ENCODE measurements at places on chromosomes 12 and 14.
A peak's percentile ranks its signal among the peaks of the same experiment; 100 is the strongest.

- DNase-seq: no peak
Measured at GRCh38 chr14:64213086-64213485, 81.1 kb downstream of the ESR2 start.

- DNase-seq: no peak
Measured at GRCh38 chr12:57899010-57899662, 42.2 kb upstream of the ATP23 start.

- DNase-seq: no peak
Measured at GRCh38 chr12:107522692-107523477, 162.7 kb upstream of the PWP1 start.

GRCh38 chr14:77236814-77237213 lies 34.2 kb downstream of the NGB start:
- DNase-seq: no peak

- DNase-seq: peak; percentile 32
Measured at GRCh38 chr12:121128908-121129810, 3.5 kb upstream of the P2RX7 start.

- DNase-seq: no peak
Measured at GRCh38 chr12:501722-502447, 42.1 kb downstream of the B4GALNT3 start.

- DNase-seq: no peak
Measured at GRCh38 chr12:66140731-66141130, 10.2 kb upstream of the LLPH start.

DNA sequence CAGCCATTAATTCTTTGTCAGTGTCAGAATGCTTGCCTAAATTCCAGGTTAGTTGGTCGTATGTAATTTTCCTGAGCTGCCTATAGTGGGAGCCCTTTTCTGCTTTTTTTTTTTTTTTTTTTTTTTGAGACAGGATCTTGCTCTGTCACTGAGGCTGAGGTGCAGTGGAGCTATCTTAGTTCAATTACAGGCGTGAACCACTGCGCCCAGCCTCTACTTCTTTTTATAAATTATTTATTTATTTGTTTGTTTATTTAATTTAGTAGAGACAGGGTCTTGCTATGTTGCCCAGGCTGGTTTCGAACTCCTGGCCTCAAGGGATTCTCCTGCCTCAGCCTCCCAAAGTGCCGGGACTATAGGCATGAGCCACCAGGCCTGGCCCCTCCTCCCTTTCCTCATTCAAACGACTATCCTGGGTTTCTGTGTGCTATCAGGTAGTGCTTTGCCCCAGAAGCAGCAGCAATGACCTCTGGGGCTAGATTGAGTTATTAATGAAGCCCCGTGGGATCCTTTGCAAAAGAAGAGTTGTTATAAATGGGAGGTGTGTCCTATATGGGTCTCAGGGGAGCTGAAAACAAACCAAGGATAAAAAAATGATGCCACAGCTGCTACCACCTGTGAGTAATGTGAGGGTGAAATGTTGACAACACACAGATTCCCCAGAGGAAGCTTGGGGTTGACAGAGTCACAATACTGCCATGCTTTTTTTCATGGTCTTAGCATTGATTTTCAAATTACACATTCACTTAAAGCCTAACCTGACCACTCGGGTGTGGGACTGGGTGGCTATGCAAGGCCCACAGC lies 34.6 kb upstream of the NFKBIA start:
- no peak for DNase-seq

DNA sequence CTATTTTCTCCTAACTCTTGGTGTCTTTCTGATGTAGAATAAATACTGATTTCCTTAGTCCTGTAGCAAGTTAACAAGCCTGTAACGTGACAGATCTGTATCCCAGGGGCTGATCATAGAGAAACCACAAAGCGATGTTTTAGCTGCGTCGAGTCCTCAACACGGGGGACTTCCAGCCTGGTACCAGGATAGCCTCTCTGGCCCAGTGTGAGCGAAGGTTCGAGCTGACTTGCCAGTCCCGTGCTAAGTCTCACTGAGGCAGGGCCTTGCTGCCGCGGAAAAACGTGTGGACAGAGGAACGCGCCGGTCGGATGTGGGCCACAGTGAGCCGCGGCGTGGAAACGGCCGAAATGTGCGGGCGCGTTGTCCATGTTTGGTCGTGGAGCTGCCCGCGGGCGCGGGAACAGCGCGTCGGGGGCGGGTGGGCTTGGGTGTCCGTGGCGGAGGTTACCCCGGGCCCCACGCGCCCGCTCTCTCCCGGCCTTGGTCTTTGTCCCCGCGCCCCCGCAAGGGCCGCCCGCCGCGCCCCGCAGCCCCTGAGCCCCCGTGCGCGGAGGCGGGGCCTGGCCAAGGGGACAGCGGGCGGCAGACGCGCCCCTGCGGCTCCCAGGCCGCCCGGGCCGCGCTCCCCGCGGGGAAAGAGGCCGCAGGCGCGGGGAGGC lies 531 bp upstream of the EML1 start:
- no peak for DNase-seq

- DNase-seq: no peak
Measured at GRCh38 chr14:39593377-39593776, 161.1 kb upstream of the FBXO33 start.

DNA sequence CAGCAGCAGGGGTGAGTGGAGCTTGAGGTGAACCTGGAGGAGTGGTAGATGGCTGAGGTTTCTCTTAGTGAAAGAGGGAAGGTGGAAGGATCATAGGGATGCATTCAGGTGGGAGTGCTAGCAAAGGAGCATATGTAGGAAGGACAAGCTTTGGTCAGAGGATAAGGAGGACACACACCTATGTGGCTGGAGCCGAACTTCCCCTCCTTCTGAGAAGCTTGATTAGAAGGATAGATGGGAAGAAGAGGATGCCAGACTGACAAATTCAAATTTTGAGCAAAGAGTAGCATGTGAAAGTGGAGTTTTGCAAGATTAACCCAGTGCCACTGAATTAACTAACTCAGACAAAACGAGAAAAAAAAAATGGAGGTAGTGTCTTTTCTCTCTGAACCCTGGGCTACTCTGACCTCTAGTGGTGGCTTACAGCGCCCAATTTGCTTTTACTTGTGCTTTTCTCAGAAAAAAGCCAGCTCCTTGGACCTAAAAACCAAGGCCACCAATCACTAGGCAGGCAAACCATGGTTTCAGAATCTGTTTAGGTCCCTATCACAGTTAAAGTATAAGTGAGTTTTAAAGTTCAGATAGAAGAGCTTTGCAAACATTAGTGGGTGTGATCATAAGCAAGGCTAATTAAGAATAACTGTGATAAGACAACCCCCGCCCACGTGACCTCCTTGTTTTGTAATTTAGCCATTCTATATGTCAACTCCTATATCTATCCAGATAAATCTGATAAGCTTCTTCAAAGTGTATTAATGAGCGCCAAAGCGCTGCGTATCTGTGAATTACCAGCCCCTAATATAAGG lies 15.5 kb downstream of the EMP1 start:
- DNase-seq: no peak

- DNase-seq: no peak
Measured at GRCh38 chr14:30848449-30849240, 25.7 kb upstream of the COCH start.

GRCh38 chr12:109656743-109657142 lies 56.9 kb upstream of the FAM222A start:
- DNase-seq: no peak

GRCh38 chr12:132447731-132448462 lies 42.1 kb upstream of the FBRSL1 start:
- no peak for DNase-seq

- no peak for DNase-seq
Measured at GRCh38 chr12:109900752-109901580, 892 bp downstream of the TCHP start.

DNA sequence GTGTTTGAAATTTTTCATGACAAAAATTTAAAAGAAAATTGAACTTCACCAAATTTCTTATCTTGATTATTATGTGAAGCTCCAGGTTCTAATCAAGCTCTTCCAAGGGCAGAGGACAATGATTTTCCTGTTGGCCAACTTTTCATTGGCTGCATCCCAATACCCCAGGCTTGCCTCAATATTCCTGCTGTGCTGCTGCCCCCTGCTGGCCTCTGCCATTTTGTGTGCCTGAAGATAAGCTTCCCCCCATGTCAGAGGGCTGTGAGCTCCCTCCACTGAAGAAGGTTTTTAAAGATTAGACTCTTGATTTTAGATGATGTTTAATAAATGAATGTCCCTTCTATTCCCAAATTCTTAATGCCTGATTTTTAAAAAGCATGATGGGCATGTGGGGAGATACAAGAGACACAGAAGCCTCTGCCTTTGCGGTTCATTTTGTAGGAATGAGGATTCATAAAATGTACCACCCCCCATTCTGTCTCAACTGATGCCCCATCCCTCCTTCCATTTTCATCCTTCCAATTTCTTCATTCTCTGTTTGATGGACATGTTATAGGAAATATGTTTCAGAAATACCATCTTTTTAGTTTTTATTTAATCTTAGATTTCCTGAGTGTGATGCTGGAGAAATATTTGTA lies 76.7 kb upstream of the RGS6 start:
- DNase-seq: peak; percentile 75

GRCh38 chr12:47286676-47287075 lies 206.9 kb upstream of the AMIGO2 start:
- no peak for DNase-seq

DNA sequence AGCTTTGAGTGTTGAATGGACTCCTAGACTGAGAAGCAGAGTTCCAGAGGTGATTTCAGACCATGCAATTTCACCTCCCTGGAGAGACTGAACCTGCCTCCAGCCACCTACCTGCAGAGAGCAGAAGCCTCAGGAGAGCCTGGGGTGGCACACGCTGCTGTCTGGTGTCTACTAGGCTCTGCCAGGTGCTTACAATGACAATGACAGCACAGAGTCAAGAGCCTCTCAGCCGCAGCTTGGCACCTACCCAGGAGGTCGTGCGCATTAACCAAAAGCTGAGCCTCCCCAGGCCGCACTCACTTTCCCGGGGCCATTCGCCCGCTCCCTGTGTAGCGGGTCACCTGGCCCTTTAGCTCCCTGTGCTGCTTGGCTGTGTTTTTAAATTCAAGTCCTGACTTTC lies 63.2 kb downstream of the TESC start:
- no peak for DNase-seq

DNA sequence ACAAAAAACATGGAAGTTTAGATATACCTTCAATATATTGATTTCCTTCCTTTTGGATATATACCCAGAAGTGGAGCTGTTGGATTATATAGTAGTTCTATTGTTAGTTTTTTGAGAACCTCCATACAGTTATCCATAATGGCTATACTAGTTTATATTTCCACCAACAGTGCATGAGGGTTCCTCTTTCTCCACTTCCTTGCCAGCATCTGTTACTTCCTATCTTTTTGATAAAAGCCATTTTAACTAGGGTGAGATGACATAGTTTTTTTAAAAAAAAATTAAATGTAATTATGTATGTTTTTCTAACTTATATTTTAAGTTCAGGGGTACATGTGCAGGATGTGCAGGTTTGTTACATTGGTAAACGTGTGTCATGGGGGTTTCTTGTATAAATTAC lies 10.0 kb upstream of the SLC38A4 start:
- DNase-seq: no peak

DNA sequence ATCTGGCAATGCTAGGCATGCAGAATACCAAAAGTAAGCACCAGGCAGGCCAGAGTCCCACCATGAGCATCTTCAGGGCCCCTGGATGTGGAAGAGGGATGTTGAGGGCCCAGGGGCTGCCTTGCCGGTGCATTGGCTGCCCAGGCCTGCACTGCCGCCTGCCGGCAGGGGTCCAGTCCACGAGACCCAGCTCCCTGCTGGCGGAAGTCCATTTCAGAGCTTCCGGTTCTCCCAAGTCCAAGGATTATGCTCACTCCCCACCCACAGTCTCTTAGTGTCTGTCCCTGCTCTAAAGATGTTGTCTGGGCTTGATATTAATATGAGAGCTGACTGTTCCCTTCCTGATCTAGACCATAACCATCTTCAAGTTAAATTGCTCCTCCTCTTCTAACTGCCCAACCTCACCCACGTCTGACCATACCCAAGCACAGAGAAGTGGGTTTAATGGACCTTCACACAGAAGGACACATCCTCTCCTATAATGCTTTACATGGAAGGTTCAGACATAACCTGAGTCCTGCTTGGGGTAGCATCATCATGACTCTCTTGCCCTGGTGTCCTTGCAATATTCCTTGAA lies 117.4 kb downstream of the DAD1 start:
- DNase-seq: no peak

- DNase-seq: no peak
Measured at GRCh38 chr14:92925446-92925845, 2.5 kb downstream of the CHGA start.

DNA sequence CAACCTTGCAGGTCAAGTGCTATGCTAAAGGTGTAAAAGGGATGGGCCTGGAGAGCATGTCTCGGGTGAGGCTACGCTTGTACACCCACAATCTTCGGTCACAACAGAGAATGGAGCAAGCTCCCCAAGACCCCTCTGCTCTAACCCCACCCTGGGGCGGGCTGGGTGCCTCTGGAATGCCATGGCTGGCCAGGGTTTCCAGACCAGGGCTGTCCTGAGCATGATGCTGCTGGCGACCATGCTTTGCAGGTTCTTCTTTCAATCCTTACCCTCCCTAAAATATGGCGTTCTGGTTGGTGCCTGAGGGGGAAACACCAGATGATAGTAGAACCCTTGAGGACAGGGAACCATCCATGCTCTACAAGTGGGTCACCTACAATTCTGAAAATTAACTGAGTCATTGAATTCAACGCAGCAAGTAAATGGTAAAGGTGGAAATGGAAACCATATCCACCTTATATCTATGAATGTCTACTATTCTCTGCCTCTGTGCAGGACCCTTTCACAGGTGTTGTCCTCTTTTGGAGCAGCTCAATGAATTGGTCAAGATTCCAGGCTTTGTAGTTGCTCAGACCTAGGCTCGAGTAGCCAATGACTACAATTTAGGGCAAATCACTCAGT lies 111.6 kb upstream of the EGLN3 start:
- no peak for DNase-seq

GRCh38 chr12:77220586-77220985 lies 155.2 kb upstream of the E2F7 start:
- no peak for DNase-seq

DNA sequence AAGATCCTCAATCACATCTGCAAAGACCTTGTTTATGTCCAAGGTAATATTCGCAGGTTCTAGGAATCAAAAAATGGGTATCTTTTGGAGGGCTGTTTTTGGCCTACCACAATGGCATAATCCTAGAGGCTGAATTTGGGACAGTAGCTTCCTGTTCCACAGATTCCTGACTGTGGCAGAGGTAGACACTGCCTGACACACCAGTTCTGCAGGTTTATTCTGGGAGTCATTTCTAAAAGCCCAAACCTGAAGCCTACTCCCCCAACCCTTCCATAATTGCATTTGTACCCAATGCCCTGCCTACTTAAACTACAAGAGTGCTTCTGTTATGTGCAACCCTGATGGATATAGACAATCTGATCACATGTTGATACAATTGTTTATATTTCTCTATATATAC lies 378.9 kb downstream of the PCNX1 start:
- no peak for DNase-seq

GRCh38 chr12:1608713-1609119 lies 14.3 kb upstream of the FBXL14 start:
- no peak for DNase-seq

- DNase-seq: no peak
Measured at GRCh38 chr14:69014829-69015259, 35.7 kb upstream of the ACTN1 start.

DNA sequence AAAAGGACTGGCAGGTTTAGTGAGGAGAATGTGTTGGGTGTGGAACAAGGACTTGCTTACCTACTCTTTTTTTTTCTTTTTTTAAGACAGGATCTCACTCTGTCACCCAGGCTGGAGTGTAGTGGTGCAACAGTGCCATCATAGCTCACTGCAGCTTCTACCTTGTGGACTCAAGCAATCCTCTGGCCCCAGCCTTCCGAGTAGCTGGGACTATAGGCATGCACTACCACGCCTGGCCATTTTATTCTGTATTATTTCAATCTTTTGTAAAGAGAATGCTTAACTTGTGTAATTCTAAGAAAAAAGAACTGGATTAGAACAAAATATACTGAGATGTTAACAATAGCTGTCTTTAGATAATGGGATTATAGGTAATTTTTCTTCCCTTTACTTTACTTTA lies 1.9 kb upstream of the VRTN start:
- no peak for DNase-seq
